ENCODE measurements at places on chromosomes 2 and 18. TPM values are rescaled to one million over a fixed set of nuclear protein-coding genes. Genes with fewer than 3 reads are reported as not detected.

LINC00305 gene
- not detected for total RNA-seq

CD226 gene
- not detected for total RNA-seq

GKN2 gene
- not detected for total RNA-seq

SLC11A1 gene
- not detected for total RNA-seq

ZBTB7C gene
- 2.6 TPM for total RNA-seq

KIDINS220 gene
- total RNA-seq, result 15.2 TPM

SPATA3 gene
- not detected for total RNA-seq

Measured in airway epithelial cell (primary cell).